Muscle of leg (tissue), 16 donors: ENCODE measurements at places on chromosomes 1 and 21. TPM values are rescaled to one million over a fixed set of nuclear protein-coding genes. Genes with fewer than 3 reads are reported as not detected.

DNA sequence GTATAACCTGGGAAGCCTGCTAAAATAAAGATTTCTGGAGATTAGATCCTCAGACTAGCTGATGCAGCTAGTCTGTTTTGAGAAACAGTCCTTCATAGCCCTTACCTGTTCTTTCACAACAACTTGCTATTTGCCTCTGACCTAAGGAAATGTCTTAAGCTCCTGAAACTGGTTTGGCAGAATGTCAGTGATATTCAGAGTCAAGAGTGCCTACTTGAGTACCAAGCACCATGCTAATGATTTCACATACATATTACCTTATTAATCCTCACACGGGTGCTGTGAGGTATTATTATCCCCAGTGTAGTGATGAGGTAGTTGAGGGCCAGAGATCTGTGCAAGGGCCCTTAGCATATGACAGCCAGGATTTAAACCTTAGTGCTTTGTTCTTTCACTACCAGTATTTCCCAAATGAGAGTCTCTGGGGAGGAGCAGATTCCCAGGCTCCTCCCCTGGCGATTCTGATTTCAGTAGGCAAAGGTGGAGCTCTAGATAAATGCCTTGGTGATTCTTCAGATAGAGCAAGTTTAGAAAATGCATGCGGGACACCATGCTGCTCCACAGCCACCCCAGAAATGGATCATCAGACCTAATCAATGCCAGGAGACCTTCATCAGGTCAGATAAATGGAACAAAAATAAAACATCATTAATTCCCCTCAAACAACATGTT is 47.4 kb upstream of the WNT2B start:
- DNase-seq = no peak

- no peak for DNase-seq
Observed at GRCh38 chr1:204799630-204800029, 71.0 kb upstream of the NFASC start.

DNA sequence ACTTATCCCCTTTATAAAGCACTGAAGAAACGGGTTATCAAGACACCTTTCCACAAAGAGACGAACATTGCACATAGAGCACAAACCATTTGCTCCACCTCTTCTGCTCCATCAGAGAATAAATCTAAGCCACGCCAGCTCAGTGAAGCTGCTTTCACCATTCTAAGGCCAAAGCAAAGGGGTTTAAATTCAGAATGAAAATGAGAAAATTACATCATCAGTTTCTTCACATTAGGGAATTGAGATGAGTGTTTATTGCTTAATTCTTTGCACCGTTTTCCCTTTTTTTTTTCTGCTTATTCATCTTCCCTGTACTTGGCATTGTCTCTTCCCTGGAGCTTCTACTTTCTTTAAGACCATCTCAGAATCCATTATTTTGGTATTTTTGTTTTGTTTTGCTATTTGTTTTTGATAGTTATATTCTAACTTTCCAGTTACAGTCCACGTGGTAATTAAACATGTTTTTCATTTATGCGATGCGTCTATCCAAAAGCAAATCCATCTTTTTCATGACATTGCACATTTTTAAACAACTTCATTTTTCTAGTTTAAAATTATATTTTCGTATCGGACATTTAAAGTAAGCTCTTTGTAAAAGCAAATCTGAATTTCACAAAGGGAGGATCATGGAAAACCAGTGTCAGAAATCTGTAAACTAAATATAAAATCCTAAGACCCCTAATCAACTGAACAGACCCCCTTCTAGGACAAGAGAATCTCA is 1.9 kb upstream of the OR2T34 start:
- DNase-seq = no peak

GRCh38 chr1:32539584-32540571 is 651 bp downstream of the ZBTB8A start:
- DNase-seq = peak; percentile 46

- DNase-seq = no peak
Observed at GRCh38 chr1:229162825-229163515, 107.9 kb upstream of the RAB4A start.

DNA sequence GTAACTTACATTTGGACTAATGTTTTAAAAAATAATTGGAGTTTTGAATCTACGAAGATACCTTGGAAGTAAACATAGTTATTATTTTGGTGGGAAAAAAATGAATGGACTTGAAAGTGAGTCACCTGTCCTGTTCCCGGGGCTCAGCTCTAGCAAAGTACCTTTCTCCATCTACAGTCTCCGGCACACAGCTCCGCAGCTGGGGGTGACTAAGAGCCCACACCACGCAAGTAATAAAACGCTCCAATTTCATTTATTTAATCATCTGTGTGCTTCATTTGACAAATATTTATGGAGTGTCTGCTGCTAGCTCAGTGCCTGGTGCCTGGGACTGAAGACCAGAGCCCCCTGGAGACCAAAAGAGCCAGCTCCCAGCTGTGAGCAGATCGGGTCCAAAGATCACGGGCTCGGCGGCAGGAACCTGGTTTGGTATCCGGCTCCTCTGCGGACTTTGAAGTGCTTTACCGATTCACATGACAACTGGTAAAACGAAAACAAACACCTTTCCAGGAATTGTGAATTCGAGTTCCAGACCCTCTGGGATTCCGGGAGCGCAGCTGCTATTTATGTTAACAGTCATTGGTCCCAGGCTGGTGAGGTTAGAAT is 1.7 kb upstream of the RIPK4 start:
- DNase-seq = peak; percentile 54

DNA sequence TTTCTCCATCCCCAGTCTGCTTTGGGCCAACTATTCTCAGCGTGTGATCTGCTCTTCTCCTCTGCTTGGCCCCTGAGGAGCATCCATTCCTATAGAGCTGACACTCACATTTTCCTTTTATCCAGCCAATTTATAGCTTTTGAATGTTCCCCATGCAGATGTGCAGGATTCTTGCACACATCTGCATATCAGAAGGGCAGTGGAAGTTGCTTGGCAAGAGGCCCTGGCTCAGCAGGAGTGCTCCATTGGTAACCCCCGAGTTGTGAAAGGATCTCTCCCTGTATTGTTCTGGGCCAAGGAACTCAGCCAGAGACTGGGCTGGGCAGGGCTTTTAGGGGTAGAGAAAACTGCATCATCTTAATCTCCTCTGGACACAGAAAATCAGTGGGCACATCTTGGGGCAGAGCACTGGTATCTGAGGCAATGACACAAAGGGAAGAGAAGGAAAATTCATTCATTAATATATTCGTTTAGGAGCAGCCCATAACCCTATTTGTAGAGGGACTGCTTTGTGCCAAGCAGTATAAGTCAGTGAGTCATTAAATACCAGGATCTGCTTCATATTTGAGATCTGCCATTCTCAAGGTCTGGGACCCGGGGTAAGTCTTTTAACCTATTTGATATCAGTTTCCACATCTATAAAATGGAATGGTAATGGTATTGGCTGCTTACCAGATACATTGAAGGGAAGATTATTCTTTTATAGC is 31.0 kb upstream of the BEND5 start:
- peak; percentile 86 for DNase-seq

DNA sequence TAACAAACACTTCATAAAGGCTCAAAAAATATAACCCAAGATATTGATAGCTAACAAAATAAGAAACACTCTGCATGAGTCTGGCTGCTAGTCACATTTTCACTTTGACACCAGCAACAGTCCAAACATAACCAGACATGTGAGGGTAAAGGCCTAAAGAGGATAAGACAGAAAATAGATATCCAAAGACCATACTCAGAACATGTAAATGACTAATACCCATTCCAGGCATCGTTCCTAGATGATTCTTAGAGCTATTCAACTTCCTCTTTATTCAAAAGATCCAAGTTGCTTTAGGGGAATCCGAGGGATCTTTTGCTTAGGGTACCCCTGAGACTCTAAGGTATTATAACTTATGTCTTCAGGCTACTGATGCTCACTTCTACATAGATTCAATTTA is 5.1 kb downstream of the COL24A1 start:
- DNase-seq = no peak

DNA sequence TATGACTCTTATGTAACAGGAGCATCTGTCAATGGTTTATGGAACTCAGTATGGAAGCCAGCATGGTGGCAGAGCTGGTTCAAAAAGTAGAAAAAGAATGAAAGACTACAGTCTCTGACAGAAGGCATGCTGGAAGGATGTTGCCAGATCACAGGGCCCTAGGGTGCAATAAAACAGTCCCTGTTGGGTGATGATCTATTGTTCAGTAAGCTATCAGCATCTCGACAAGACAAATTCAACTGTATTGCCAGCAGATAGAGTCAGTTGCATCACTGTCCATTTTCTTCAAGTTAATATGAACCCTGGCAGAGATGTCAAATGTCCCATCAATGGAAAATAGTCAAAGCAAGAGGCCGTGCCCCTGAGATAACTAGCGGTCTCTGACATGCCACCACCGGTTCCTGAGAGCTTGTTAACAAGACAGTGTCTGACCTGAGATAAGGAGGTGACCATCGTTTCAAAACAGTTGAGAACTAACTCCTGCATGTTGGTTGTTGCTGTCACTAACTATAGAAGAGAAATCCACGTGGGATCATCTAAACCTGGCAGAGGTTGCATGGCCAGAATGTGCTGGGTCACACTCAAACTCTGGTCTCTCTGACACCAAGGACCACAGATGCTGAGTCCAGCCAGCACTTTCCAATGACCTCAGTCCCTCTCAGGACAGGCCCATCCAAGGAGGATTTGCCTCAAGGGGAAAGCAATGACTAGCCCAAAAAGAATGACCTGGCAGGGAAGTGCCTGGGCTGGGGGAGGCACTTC is 125.9 kb downstream of the RIPK4 start:
- no peak for DNase-seq

DNA sequence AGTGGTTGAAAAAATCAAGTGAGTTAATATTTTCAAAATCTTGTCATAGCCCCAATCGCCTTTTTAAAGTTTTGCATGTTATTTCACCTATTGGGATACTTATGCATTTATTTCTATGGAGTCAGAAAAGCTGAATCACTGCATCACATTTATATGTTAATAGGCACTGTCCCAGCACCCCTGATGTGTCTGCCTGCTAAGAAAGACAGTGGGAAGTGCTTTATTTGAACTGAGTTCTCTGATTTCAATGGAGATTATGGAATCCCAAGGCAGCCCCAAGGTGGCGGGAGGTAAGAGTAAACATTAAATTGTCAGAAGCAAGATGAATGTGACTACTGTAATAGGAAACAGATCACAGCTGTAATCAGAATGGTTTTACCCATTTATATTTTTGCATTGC is 2225.7 kb downstream of the NCAM2 start:
- no peak for DNase-seq

DNA sequence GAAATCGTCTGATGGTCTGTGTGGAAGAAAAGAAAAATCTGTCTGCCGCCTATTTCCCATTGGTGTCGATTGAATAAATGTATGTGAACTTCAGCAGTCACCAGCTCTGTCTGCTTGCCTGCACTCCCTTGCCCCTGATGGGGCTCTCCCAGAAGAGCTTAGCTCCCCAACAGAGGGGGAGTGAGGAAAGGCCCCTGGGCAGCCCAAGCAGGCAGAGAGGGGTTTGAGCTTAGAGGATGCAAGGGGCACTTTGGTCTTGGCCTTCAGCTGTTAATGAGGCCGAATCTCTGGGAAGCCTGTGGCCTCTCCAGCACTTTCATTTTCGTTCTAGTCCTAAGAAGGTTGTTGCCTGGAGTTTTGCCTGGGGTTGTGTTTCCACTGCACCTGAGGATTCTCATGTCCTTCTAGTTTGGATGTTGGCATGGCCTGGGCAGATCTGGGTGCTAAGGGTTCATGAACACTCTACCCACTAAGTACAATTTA is 2.8 kb downstream of the FOXD2 start:
- DNase-seq = no peak

Gene NMNAT2
- 0.49 TPM for total RNA-seq

Gene MAD2L2
- total RNA-seq = 35.0 TPM

Gene KCNE1
- 0.31 TPM for total RNA-seq

Gene TSPEAR
- 0.04 TPM for total RNA-seq

Gene HRNR
- not detected for total RNA-seq

Gene MLLT11
- total RNA-seq = 5.5 TPM
